ENCODE measurements at places on chromosomes 16 and 17.
A peak's percentile ranks its signal among the peaks of the same experiment; 100 is the strongest.

GRCh38 chr16:23368469-23368868, 66.4 kb downstream of the SCNN1B start:
- DNase-seq: no peak

DNA sequence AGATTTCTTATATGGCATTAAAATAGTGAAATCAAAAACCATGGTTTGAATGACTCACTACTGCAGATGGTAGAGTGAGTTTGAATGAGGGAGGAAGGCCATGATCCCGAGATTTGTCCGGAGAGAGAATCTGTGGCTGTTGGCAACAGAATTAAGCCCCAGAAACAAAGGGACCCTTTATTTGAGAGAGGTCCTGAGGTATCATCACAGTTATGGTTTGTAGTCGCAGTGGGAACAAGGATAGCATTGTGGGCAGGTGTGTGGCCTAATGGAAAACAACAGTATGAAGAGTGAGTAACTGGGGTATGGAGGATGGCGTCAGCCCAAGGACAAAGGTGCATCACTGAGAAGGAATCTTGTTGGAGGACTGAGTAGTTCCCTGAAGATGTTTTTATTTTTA, 8.5 kb upstream of the ZFP3 start:
- no peak for DNase-seq

DNA sequence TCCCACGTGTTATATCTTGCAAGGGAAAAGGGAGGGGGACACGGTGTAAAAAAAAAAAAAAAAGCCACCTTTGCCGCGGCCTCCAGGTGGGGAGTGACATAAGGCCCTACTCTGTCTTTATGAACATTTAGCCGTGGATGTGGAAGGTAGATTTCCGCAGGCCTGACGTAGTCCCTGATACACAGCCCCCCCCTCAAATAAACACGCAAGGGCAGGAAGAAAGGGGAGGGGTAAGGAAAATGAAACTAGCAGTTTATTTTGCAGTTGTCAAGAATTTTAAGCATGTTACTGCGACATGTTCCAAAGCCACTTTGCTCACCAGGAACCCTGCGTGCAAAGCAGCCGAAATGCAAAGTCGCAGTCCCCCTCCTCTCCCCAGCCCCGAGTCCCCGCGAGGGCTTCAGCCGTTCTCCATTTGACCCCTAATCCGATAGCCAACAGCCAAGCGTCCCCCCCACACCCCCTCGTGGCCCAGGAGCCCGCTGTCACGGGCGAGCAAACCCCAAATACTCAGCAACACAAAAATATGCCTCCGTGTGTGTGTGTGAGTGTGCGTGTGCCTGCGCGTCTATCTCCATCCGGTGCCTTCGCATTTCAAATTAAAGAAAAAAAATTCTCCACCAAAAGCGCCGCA, 1.2 kb downstream of the CBX4 start:
- no peak for DNase-seq

DNA sequence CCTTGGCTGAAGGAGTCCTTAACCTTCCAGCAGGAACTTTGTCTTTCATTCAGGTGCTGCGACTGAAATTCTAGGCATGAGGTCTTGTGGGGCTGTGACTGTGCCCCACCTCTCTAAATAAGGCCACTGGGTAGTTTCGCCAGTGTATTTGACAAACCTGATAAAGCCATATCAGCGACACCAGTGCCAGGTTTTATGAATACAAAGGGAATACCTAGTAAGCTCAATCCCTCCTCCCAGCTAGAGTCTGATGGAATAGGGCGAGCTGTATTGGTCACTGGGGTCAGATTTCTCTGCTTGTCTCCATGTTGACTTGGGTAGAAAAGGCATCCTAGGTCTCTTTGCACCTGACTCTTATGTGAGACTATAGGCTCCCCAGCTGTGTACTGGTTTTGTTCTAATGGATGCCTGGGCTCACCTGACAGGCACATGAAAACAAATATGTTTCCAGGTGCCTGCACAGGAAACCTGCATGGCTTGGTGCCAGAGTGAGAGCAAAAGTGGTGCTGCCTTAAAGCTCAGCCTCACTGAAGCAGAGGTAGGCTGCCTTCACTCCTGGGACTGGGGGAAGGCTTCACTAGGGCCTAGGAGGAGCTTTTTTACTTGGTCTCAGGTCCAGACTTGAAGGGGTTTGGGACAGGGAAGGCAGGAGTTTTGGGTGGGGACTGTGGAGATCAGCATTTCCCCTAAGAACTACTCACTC, 8.3 kb downstream of the SLC7A6 start:
- peak; percentile 44 for DNase-seq

- no peak for DNase-seq
Observed at GRCh38 chr17:65227637-65228036, 90.5 kb downstream of the RGS9 start.

All from T-helper 22 cell (primary cell).